Dermis microvascular lymphatic vessel endothelial cell (primary cell): ENCODE measurements at places on chromosomes 2 and 18. TPM values are rescaled to one million over a fixed set of nuclear protein-coding genes. Genes with fewer than 3 reads are reported as not detected.
A peak's percentile ranks its signal among the peaks of the same experiment; 100 is the strongest.

- no peak for DNase-seq
Observed at GRCh38 chr2:206713746-206714145, 4.5 kb downstream of the DYTN start.

- peak; percentile 43 for DNase-seq
Observed at GRCh38 chr18:11654736-11655605, 34.1 kb upstream of the GNAL start.

DNA sequence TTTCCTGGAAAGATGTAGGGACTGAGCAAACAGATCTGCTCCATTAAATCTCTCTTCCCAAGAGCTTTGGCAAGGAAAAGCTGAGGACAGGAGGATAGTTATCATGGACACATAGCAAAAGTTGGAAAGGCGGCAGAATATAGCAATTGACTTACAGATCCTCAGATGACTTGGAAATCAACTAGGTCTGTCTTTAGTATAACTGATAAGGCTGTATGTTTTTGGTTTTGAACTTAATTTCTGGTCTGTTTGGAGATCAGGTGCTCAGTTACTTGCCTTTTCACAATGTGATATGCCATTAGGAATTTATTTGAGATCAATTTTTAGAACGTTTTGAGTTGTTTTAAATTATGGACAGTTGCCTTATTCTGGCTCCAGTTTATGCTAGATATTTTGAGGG lies 8.0 kb downstream of the RSAD2 start:
- no peak for DNase-seq

DNA sequence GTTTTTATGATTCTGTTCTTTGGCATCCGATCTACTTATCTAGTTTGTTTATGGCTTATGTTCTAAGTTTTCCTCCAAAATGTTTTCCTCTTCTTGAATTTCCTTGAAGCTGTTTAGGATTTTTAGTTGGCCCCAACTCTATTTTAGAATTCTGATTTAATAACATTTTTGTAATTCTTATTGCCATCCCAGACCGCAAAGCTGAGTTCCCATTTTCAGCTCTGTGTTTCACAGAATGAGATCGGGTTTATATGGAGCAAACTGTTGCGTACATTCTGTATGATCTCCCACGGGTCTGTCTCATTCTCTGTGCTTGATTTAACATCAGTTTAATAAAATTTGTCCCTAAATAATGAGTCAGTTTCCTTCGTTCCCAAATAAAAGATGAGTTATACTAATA lies 59.3 kb downstream of the DPP4 start:
- peak; percentile 14 for DNase-seq

DNA sequence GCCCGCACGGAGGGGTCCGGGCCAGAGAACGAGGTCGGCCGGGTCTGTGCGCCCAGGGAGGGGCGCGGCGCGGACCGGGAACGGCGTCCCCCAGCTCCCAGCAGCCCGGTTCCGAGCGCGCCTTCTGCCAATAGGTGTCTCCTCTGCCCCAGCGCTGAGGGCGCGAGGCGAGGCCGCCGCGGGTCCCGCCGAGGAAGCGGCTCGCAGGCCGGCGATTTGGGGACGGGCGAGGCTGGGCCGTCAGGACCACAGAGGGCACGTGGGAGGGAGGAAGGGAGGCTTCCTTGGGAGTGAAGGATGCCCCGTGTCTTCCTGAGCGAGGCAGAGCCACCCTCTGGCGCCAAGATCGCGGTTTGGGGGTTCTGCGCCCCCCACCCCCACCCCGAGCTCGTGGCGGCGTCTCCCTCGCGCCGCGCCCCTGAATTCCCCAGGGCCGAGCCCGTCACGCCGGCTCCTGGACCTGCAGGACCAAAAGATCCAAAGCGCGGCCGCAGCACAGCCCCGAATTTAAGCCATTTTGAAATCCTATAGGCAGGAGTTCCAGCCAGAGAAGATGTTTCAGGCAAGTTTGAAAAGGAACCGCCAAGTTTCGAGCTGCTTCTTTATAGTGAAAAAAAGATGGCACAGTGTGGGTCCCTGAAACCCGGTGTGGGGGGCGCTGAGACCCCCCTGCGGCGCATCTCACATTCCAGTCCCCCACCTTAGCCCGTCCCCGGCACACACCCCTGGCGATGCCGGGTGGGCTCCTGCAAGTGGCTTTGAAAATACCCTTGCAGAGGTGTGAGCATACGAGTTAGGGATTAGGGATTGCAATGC lies 909 bp downstream of the NFATC1 start:
- DNase-seq: peak; percentile 68

DNA sequence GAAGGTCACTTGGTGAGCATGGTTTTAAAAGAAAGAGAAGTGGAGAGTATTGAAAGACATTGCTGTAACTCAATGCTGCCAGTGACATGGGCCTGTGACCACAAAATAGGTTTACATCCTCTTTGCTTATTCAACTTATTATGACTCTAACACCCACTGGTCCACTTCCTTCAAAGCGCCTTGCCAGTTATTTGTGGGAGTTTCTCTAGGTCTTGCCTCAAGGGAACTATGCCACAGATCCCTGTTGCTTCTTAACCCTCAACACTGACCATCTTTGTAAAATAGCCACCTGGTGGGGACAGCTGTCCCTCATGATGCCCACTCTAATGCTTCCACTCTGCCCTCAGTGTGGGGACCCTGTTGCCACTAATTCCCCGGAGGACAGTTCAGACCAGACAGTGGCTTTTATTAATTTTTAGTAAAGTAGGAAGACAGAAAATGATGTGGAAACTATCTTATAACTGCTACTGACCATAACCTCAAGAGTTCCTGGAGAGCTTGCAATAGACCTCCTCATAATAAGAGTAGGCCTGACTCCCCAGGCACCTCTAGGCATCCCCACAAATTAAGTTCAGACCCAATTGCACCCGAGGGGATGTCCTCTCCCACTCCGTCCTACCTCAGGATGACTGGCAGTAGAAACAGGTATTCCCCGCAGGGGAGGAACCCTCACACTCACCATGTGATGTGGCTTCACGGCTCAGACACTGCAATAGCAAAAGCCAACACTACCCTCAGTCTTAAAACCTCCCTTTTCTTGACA lies 31.3 kb upstream of the SLC25A52 start:
- no peak for DNase-seq

- no peak for DNase-seq
Observed at GRCh38 chr2:105038383-105039061, 653 bp downstream of the MRPS9 start.

DNA sequence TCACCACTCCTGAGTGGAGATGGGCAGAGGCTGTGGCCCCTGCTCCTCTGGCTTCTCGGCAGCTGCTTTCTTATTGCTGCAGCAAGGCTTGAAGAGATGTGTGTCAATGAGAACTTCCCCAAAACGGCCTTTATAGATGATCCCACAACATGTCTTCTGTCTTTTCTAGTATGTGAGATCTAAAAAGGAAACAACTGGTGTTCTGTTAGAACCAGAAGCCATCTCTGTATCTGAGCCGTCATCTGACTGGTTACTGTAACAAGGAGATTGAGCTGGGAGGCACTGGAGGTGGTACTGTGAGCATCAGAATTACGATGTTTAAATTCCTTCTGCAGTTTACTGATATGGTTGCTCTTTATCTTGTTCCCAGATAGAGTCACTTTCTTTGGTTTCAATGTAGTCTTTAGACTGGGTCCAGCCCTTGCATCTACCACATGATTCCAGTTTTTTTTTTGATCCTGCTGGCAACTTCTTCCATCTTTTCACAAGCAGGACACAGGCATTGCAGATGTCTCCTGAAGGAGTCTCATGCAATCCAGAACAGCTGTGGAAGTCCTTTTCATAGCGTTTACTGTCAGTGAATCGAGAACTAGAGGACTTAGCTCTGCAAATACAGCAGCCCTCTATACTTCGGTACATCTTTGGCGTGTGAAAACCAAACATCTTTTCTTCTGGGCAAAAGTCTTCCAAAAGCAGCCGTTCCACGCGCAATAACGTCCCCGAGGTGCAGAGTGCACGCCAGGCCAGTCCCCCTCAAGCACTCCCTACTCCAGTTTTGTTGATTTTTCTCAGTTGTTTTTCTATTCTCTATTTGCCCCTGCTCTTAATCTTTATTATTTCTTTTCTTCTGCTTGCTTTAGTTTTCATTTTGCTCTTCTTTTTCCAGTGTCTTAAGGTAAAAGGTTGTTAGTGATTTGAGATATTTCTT lies 29.7 kb downstream of the TAF4B start:
- DNase-seq: no peak

GRCh38 chr18:13576598-13576997 lies 149.8 kb downstream of the FAM210A start:
- no peak for DNase-seq

DNA sequence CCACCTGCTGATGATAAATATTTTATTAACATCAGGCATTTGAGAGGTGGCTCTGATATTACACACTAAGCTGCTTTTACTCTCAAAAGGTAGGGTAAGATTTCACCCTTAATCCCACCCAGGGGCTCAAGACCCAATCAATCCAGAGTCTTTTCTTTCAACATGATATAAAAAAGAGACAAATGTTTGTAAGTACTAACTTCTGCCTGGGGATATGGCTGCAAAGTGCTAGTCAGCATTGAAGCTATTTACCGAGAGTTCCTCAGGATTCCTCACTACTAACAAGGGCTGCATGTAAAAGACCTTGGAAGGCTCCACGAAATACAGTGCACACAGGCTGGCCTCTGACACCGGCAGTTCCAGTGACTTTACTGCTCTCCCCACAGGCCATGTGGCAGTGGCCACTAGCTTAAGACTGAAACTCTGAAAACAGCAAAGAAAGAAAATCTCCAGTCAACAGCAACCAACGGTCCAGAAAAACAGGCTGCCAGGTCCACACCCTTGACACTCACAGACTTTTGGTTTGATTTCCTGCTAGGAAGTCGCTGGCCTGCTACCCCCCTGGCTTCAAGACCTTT lies 11.2 kb downstream of the MREG start:
- DNase-seq: no peak

DNA sequence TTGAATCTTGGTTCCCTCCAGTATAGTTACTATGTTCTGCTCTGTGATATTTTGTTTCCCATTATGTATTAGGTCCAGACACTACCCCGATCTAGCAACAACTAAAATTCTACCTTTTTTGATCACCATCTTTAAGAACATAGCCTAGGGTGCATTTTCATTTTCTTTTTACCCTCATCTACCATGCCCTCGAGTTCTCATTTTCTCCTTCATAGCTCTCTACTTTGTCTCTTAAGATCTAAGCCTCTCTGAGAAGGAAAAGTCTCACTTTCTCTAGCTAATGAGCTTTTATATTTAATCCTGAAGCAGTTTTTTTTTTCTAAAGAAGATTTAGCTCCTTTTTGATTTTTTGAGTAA lies 1089.4 kb upstream of the SLC39A10 start:
- DNase-seq: no peak

- DNase-seq: no peak
Observed at GRCh38 chr2:106105151-106105922, 88.8 kb downstream of the UXS1 start.

GRCh38 chr18:36770315-36770946 lies 58.4 kb downstream of the TPGS2 start:
- DNase-seq: no peak

DOK6 gene
- total RNA-seq: 0.51 and 2.3 TPM in 2 replicates

AGXT gene
- not detected in 2 replicates for total RNA-seq

LAMA3 gene
- total RNA-seq: 6.5 and 7.0 TPM in 2 replicates

SGPP2 gene
- not detected in 2 replicates for total RNA-seq

MPP4 gene
- total RNA-seq: 0.76 and 1.5 TPM in 2 replicates

DAPL1 gene
- not detected in 2 replicates for total RNA-seq

CD302 gene
- 5.6 and 14.4 TPM in 2 replicates for total RNA-seq

MTCL1 gene
- total RNA-seq: 3.1 and 5.6 TPM in 2 replicates

C2orf66 gene
- total RNA-seq: under 0.01 and 0.13 TPM in 2 replicates

CACNB4 gene
- total RNA-seq: under 0.01 and 0.25 TPM in 2 replicates

KLHL29 gene
- 2.2 and 5.1 TPM in 2 replicates for total RNA-seq

DNPEP gene
- total RNA-seq: 53.1 and 69.5 TPM in 2 replicates

CPO gene
- total RNA-seq: not detected in 2 replicates
